Naive thymus-derived CD8-positive, alpha-beta T cell (primary cell): ENCODE measurements at places on chromosomes 2 and 18. TPM values are rescaled to one million over a fixed set of nuclear protein-coding genes. Genes with fewer than 3 reads are reported as not detected.

DNA sequence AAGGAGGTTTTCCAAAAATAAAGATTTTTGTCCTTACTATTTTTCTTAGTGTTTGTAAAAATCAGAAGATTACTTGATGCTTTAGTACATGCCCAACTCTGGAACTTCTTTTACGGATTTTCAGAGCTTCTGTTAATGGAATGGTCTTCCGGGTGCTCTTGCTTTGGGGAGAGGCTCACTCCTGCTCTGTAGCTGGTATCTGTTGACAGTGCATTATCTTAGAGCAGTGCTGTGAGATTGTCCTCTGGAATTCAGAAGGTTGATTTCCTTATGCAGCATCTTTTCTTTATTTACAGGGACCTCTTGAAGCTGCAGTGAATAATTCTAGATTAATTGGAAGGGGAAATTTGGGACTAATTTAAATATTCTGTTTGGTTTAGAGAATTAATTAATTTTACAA, 4.6 kb downstream of the MAPRE2 start:
- H3K27ac ChIP-seq, result peak overlapping the region; percentile 89
- H3K4me3 ChIP-seq, result peak overlapping the region; percentile 54
- peaks cover 3% of the 10 kb centered on the region for H3K36me3 ChIP-seq
- H3K27me3 ChIP-seq, result no peaks in the 10 kb centered on the region
- H3K4me1 ChIP-seq, result peaks cover 82% of the 10 kb centered on the region

STON1 gene
- polyA plus RNA-seq, result not detected

DNA sequence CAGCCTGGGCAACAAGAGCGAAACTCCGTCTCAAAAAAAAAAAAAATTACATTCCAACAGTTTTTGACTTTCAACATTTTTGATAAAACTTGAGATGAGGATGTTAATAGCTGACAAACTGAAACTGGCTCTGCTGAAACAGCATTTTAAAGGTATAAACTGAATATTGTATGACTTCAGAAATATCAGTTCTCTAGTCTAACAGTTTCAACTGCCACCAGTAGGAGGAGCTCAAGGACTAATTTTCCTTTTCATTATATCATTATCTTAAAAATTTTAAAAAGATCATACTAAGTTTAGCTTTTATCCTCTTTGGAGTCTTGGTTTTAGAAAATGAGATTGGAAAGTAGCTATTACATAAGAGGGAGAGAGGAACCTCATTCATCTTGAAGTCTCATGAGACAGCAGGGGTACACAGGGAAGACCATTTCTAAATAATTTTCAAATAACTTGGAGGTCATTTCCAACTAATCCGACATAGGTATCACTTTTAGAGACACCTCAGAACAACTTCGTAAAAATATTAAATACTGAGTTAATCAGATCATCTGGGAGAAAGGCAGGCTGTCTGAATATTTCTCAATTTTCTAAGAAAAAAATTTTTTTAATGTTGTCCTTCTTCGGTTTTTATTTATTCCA, 37.6 kb upstream of the MCM6 start:
- H3K4me3 ChIP-seq, result no peak overlapping the region
- no peaks in the 10 kb centered on the region for H3K4me1 ChIP-seq
- H3K27me3 ChIP-seq, result no peaks in the 10 kb centered on the region
- H3K36me3 ChIP-seq, result peaks cover 40% of the 10 kb centered on the region

- H3K36me3 ChIP-seq, result no peaks in the 10 kb centered on the region
- H3K27me3 ChIP-seq, result no peaks in the 10 kb centered on the region
- no peak overlapping the region for H3K27ac ChIP-seq
- no peak overlapping the region for H3K4me3 ChIP-seq
Observed at GRCh38 chr2:49186050-49186648, 31.8 kb upstream of the FSHR start.
